ENCODE measurements at places on chromosomes 13 and 19. TPM values are rescaled to one million over a fixed set of nuclear protein-coding genes. Genes with fewer than 3 reads are reported as not detected.

The UHRF1 gene
- total RNA-seq, result 21.2 TPM

The PSG2 gene
- not detected for total RNA-seq

The PNMA8A gene
- 11.8 TPM for total RNA-seq

The RGL3 gene
- total RNA-seq, result 10.2 TPM

The CGB8 gene
- 3.3 TPM for total RNA-seq

The C19orf81 gene
- total RNA-seq, result 4.4 TPM

The GPR18 gene
- not detected for total RNA-seq

The SIGLEC5 gene
- total RNA-seq, result not detected

The CTU1 gene
- total RNA-seq, result 23.6 TPM

The WDR87 gene
- not detected for total RNA-seq

The ZNF772 gene
- 10.0 TPM for total RNA-seq

The FOXA3 gene
- total RNA-seq, result 0.14 TPM

Measured in kidney epithelial cell (primary cell).